ENCODE measurements at places on chromosomes 12 and 14.

- no peak for DNase-seq
Observed at GRCh38 chr12:84270470-84271140, 642.0 kb downstream of the SLC6A15 start.

- DNase-seq, result no peak
Observed at GRCh38 chr14:64654901-64655300, 49.3 kb upstream of the PLEKHG3 start.

- no peak for DNase-seq
Observed at GRCh38 chr14:54882521-54882920, 20.1 kb downstream of the GCH1 start.

DNA sequence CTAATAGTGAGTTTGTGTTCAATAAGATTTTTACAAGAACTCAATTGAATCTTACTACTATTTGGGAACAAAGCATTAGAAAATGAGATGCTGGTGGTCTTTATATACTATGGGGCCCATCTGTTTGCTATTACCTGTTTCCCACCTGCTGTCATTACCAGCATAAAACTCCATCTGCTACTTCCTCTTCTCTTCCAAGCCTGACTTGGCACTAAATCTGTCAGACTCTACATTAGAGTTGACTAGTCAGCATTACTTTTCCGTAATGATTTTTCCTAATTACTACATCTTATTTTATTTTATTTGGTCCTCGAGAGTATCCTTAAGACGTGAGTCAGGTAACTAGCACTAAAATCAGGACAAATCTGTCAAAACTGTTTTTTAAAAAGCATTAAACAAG, 68.1 kb upstream of the KRR1 start:
- DNase-seq, result no peak

- DNase-seq, result no peak
Observed at GRCh38 chr14:47555333-47555732, 120.1 kb downstream of the MDGA2 start.

DNA sequence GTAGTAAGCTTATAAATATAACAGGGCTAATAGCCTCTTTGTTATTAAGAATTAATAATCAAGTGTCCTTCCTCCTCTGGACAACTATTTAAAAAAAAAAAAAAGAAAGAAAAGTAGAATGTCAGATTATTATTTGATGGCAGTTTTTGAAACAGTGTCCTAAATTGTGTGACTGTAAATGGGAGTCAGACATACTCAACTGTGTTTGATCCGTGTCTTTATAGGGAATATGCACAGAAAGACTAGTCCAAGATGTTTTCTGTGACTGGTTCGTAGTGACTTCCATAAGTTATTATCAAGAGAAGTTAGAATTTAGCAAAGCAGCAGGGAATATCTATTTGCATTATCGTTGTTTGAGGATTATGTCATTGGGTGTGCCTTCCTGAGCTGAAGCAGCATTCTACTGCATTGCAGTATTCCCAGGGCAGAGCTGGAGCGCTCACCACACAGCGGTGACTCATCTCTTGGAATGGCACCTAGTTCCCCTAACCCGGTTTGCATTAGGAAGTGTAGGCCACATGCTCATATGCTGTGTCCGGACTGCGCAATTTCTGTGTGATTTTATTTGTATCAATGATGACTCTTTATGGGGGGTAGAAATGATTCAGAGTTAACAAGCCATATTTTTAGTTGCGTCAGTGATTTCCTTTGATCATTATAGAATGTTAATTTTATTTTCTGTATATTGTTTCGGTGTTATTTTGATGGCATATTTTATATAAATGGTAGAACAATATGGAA, 7.9 kb downstream of the DYNC1H1 start:
- no peak for DNase-seq

DNA sequence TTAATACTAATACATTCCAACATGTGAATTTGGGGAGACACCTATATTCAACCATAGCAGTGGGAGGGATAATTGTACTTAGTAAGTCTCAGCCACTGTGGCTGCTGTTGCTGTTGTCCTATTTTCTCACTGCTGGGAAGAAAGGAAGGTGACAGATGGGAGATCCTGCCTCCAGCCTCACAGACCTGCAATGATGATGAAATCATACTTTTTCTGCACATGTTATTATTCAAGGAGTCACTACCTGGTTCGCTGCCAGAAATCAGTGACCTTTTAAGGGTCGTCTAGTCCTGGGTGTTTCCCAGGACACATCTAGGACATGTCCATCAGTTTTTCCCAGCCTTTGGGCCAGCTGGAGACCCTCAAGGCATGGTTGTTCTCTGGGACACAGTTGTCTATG, 106.2 kb upstream of the RPH3A start:
- DNase-seq, result no peak

GRCh38 chr12:106459534-106459933, 102.0 kb downstream of the POLR3B start:
- DNase-seq, result no peak

DNA sequence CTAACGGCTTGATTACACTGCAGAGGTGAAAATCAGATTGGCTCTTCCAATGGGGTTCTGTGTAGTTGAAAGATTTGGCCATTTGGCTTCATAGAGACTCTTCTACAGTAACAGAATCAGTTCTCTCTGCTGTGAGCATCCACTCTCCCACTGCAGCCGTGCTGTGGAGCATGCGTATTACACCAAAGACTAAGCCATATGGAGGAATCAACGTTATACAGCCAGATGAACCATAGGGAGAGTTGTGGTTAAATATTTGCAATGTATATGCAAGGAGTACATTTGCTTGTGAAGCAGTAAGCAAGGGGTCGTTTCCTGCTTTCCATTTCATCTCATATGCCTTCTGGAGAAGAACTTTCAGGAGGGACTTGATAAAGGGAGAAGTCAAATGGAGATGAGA, 331.1 kb upstream of the FKBP4 start:
- no peak for DNase-seq

DNA sequence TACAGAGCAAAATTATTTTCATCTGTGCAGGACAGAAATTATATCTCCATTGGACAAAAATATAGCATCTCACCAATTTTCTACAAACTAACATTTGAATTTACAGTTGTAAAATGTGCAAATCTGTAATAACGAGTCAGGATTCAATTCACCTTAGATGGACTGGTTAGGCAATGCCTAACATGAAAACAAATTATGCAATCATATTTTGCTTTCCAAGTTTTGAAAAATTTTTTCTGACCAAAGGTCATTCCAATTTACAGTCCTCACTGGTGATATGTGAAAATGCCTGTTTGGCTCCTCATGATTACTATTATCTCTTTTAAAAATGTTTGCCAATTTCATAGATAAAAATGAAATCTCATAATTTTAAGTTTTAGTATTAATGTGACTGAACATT, 6.5 kb upstream of the CPM start:
- no peak for DNase-seq

DNA sequence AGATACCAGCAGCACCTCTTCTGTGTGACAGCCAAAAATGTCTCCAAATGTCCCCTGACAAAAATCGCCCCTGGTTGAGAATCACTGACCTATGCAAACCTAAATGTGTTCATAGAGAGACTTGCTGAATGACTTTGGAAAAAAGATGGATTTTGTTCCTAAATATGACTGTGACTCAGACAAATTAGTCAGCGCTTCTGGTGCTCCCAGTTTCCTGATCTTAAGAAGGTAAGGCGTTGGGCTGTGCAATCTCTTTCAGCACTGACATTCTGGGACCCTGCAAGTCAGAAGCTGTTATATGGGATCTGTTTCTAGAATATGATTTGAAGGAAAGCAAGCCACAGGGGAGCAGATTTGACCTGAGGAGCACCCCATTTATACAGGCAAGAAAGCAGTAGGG, 90.6 kb upstream of the PWP1 start:
- DNase-seq, result no peak

DNA sequence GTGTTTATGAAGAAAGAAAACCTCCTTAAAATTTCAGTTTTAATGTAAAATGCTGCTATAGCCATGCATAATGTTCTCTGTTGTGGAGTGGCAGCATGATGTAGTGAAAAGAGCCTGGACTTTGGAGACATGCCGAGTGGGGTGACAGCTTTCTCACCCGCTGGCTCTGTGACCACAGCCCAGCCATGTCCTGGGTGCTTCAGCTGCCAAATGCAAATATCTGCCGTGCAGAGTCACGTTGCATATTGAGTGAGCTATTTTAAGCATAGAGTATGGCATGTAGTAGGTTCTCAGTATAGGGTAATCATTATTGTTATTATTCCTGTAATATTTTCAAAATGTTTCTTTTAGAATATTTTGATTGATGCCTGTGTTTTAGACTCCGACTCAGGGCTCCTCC, 15.5 kb upstream of the TCTN2 start:
- DNase-seq, result no peak
